ENCODE measurements at places on chromosomes 6 and 20. TPM values are rescaled to one million over a fixed set of nuclear protein-coding genes. Genes with fewer than 3 reads are reported as not detected.

DNA sequence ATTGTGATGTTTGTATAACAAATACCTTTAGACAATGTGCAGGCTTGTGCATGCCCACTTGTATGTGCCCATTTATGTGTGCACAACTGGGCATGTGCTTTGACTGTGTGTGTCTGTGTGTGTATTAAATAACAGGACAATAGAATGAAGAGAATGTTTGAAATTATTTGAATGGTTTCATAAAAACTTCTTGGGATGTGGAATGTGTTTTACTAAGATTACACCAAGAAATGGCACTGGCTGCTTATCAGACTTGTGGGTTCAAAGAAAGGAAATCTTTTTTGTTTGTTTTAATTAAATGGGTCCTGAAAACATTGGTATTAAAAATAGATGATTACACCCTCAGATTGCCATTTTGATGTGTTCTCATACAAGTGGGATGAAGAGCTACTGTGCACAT is 191.6 kb upstream of the CCN2 start:
- DNase-seq = no peak

Gene PHACTR1
- total RNA-seq = 17.3 TPM

DNA sequence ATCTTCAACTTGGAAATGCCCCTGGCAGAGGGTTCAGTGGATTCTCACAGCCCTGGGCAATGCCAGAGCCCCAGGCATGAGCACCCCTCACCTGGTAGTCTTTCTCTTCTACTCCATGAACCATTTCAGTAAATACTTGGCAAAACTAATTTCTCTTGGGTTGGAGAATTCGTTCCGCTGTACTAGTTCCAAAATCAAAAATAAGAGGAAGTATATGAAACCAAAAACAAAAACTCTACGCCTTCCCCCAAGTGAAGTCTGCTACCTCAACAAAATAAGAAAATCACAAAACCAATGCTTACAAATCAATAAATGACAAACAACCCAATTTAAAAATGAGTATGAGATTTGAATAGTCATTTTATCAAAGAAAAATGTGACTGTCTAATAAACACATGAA is 12.6 kb downstream of the GFOD1 start:
- no peak for DNase-seq

DNA sequence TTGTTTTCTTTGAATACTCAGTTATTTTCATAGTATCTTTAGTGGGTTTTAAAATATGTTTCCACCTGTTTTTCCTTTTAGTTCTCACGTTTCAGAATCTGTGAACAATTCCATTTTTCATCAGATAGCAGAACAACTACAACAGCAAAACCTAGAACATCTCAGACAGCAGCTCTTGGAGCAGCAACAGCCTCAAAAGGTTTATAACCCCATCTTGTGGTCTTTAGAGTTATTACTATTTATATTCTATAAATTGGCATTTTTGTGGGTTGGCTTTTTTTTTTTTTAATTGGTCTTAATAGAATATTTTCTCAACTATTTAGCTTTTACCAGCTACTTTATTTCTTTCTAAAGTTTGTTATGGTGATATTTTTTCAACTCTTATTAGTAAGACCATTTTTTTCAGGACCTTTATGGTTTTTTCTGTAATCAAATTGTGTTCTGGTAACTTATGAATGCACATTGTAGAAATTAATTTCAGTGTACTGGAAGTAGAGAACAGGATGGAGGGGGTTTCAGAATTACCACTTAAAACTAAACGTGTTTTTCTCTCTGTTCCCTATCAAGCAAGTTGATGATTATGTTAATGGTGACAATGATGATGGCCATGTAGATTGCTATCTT is 72.2 kb downstream of the SCAF8 start:
- no peak for DNase-seq

DNA sequence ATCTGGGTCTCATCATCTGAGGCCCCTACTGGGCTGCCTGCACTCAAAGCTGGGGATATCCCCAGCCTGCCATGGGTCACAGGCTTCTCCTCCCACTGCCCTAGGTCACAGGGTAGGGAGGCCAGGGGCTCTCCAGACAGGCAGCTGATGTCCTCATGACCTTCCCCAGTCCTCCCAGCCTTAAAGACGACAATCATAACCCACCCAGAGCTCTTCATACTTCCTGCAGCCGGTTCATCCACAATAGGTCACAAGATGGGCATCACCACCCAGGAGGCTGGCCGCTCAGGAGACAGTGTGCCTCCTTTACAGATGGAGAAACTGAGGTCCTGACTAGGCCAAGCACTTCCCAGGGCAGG is 15.2 kb downstream of the TFEB start:
- no peak for DNase-seq

Gene SOX4
- total RNA-seq = 162 TPM

GRCh38 chr6:144361016-144361415 is 75.9 kb downstream of the UTRN start:
- no peak for DNase-seq

Measured in H1 (cell line).